Stimulated activated CD8-positive, alpha-beta memory T cell treated with anti-CD3 and anti-CD28 coated beads, Interleukin-15, amount 100 ng/mL, for 48 hours (primary cell): ENCODE measurements at places on chromosomes 13 and 19.

- no peak for DNase-seq
These were observed 4.4 kb downstream of the ZMYM2 start for GRCh38 chr13:19962894-19963293.

GRCh38 chr19:1970003-1970805 is 29.2 kb downstream of the CSNK1G2 start:
- no peak for DNase-seq

DNA sequence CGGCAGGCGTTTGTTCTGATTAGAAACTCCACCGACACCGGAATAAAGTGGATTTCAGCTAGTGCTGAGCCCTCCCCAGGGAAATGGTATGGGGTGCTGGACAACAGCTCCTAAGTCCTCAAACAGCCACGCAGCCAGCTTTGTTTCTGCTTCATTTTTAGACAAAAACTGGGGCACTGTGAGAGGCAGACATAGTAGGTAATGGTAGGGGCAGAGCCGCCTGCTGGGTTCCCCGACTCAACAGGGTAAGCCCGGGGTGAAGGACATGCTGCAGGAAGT is 39.7 kb downstream of the CARS2 start:
- no peak for DNase-seq

GRCh38 chr13:56283262-56283828 is 857.4 kb upstream of the PRR20A start:
- no peak for DNase-seq

DNA sequence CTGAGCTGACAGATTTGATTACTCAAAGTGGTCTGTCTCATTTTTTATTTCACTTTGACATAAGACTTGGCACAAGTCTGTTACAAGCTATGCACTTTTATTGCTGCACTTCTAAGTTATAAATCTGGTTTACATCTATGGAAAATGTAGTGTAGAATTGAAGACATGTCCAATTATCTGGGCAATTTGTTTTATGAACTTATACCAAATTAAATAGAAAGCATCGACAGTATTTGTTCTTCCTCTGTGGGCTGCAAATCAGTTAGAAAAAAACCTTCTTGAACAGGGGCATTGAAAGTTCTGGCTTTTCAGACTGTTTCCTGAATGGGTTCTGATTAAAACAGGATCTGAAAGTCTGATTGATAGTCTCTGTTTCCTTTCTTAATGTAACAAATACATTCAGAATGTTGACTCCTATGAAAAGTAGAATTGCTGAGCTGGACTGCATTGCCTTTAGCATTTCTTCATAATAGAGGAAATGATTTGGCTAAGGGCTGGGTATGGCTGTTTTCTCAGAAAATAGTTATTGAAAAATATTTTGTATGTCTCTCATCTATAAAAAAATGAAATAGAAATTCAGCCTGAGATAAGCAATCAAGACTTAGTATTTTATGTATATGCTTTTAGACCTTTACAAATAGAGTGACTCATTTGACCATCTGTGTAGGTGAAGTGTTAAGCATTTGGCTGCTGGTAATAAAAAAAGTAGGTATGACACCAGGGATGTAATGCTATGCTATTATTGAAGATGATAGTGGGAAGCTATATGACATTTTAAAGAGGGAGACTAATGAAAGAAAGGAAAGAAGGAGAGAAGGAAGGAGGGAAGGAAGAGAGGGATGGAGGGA is 210.9 kb upstream of the SPRY2 start:
- no peak for DNase-seq

DNA sequence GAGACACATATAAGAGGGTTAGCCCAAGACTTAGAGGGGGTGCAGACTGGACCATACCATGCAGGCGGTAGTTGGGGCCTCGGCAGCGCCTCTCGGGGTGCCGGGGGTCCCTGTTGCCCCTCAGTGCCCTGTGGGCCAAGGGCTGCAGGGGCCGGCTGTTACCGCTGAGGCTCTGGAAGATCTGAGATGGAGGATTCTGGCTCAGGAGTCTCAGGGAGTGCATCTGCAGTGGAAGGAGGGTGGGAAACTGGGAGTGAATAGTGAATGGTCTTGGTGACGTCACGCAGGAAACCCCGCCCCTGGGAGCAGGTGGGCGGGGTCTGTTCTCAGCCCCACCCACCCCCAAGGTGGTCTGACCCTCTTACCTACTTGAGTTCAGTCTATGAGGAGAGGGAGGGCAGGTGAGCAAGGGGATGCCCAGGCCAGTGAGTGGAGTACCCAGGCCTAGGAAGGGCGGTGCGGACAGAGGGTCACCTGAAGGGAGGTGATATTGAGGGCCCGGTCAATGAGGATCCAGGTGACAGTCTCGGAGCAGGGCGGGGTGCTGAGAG is 1.7 kb upstream of the DBP start:
- DNase-seq, result no peak

DNA sequence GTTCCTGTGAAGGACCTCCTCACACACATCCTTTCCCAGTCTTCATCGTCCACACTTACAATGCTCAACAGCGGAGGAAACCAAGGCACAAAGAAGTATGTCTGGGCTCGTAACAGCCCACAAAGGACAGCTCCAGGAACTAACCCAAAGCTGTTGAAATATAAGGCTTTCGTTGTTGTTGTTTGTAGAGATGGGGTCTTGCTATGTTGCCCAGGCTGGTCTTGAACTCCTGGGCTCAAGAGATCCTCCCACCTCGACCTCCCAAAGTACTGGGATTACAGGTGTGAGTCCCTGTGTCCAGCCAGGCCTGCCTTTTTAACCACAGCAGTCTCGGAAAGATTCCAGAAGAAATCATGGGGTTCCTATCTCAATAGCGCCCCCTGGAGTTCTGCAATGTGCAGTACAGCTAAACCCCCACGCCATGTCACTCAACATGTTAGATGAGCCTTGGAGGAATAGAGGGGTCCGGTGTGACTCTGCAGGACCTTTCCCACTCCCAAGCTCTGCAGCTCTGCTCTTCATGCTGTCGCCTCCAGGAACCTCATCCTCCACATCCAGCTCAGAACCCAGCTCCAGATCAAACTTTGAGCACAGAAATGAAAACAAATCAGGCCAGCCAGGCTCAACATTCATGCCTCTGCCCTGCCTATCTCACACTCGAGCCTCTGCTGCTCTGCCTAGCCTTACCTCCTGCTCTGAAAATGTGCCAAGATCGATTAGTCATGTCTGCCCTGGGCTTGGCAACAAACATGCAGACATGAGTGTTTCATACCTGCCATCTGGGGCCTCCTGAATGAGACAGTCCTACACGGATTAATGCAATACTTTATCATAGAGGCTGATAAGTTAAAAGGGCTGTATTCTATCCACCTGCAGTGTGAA is 7.5 kb downstream of the PLA2G4C start:
- DNase-seq, result no peak
